ENCODE measurements at places on chromosomes 11 and 22.

GRCh38 chr11:103963648-103964047 lies 72.8 kb upstream of the DDI1 start:
- no peak for DNase-seq

GRCh38 chr11:94424662-94425061 lies 23.4 kb upstream of the GPR83 start:
- DNase-seq, result no peak

GRCh38 chr11:108751444-108751843 lies 86.6 kb downstream of the DDX10 start:
- DNase-seq, result no peak

DNA sequence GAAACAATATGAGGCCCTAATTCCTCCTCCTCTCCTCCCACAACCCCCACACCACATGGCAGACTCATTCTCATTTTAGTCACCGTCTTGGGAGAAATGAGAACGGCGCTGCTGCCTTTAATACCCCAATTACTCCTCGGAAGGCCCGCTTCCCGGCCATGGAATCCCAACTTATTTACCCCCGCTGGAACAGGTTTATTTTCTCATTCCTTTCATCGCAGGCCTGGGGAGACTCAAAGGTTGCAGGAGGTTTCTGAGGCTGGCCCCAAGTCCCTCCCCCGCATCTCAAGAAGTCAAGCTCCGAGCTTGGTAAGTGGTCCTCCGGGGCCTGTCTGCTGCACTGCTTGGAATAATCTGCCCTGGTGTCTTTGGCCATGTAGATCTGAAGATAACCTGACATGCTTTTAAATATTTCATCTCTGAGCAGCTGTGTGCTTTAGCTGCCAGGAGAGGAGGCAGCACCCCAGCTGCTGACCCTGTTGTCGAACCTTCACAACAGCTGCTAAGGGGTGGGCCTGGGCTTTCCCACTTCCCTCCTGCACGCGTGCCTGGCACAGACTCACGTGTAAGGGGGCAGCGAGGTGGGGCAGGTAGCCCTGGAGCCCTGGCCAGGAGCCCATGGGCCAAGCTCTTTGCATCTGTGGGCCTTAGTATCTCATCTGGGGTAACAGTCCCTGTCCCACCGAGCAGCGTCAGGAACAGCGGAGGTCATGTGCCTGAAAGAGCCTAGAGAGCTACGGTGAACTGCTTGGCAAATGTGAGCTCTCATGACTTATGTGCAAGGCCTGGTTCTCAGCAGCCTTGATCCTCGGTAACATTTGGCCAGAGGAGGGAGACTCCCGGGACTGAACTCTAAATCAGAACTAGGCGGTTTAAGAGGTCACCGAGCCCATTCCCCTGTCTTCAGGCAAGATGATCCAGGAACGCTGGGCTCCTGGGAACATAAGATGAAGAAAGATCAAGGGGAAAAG lies 164.6 kb downstream of the ST3GAL4 start:
- no peak for DNase-seq

GRCh38 chr11:96318850-96319249 lies 24.1 kb downstream of the MAML2 start:
- DNase-seq, result no peak

DNA sequence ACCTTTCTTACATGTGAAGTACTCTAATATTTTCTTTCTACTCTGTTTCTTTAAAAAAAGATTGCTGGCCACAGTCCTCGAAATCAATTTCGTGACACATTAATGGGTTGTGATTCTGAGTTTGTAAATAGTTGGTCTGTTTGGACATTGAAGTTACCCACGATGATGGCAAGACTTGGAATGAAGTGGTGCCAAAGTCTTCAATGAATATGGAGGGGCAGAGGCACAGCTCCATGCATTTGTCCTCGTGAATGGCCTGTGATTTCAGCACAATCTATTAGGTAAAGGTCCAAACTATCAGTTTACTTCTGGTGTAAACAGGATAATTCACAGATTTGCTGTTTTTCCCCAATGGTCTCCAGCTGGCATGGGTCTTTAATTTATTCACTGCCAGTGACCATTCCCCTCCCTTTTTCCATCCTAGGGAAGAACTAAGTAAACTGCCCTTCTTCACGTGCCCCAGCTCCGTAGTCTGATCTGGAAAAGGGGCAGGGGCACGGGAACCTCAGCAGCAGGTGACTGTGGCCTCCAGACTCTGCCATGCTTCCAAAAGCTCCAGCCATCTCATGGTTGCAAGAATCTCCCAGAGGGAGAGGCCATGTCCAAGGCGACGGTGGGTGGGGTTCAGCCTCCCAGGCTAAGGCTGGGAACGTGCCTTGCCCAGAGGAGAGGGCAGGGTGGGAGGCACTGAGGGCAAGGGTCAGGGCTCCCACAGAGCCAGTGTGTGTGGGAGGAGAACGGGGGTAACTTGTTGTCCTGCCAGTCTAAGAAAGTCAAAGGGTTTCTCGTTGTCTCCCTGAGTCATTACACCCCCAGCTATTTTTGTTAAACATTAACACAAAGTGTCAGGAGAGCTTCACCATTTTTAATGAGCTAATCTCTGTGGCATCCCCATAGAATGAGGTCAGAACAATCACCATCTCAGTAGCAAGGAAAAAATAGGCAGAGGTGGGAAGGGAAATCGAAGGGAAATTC lies 16.9 kb upstream of the PEX26 start:
- DNase-seq, result no peak

DNA sequence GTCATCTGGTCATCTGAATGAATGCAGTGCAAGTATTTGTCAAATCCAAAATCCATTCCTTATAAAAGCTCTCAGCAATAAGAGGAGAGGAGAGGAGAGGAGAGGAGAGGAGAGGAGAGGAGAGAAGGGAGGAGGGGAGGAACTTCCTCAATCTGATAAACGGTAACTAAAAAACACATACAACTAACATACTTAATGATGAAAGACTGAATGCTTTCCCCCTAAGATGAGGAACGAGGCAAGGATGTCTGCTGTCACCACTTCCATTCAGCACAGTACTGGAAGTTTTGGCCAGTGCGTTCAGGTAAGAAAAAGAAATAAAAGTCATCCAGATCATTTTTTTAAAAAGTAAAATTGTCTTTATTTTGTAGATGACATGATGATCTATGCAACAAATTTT lies 80.4 kb downstream of the CD82 start:
- DNase-seq, result no peak

- no peak for DNase-seq
Measured at GRCh38 chr11:76510060-76511047, 65.5 kb downstream of the EMSY start.
